ENCODE measurements at places on chromosomes 3 and 15. TPM values are rescaled to one million over a fixed set of nuclear protein-coding genes. Genes with fewer than 3 reads are reported as not detected.

The INSYN1 gene
- polyA plus RNA-seq = not detected

DNA sequence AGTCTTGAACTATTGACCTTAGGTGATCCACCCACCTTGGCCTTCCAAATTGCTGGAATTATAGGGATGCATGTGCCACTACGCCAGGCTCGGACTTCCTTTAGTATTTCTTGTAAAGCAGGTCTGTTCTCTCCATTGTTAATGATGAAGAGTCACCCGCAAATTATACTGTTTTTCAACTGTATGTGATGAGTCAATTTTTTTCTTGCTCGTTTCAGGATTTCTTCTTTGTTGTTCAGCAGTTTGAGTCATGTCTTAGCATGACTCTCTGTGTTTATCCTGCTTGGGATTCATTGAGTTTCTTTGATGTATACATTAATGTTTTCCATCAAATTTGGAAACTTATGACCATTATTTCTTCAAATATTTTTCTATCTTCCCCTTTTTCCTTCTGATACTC, 28.9 kb downstream of the GRAMD1C start:
- no peak for DNase-seq

- no peak for DNase-seq
These were observed 377.6 kb downstream of the PTPRG start for GRCh38 chr3:61938878-61939549.

DNA sequence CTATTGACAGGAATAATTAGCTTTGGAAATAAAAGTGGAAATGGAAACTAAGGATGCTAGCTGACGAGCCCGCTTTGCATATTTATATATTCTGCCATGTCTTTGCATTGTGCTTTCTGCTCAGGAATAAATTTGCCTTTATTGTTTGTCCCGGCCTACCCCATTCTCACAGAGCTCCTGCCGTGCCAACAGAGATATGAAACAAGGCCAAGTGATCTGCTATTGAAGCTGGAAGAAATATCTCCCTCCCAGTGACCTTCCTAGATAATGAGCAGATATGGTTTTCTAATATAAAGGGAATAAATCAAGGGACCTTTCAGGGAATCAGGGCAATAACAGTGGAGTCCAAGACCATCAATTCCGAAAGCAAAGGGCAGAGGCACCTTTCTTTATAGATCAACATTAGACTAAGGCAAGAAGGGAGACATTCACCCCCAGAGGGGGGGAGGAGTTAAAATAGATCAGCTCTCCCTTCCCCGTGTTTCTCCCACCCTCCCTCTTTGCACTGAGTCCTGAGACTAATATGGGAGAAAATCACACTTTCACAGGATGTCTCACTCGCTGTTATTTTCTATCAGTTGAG, 664.6 kb downstream of the AGBL1 start:
- DNase-seq = no peak

GRCh38 chr3:40302784-40303183, 6.7 kb upstream of the EIF1B start:
- DNase-seq = no peak

DNA sequence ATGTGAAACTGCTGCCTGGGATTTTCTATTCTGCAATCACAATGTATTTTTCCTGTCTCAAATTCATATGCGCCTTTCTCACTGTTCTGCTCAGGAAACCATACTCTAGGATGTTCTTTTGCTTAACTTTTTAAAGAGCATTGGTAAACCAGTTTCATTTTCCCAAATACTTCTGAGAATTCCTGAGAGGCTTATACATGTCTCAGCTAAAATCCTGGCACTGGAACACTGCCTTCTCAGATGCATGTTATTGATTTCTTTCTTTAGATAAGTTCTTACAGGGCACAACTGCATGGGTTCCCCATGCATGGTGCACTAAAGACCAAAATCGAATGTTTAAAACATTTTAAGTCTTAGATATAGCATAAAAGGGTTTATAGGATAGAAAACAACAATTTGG, 178.3 kb upstream of the PLSCR5 start:
- no peak for DNase-seq

GRCh38 chr3:126267169-126267975, 87.0 kb upstream of the ALDH1L1 start:
- no peak for DNase-seq

- no peak for DNase-seq
These were observed 6.3 kb upstream of the CA12 start for GRCh38 chr15:63387748-63388493.
